IMR-90 (cell line): ENCODE measurements at places on chromosomes 11 and 22. TPM values are rescaled to one million over a fixed set of nuclear protein-coding genes. Genes with fewer than 3 reads are reported as not detected.

GRCh38 chr11:63505857-63506528 lies at the start of gene LGALS12:
LGALS12 (plus strand) TSS chr11:63506084; CDS start chr11:63506459, 375 bp downstream.
- DNase-seq = no peak
- H3K4me3 ChIP-seq = no peak within 1 kb of the TSS
- H3K4me1 ChIP-seq = no peaks in the 10 kb centered on the region
- H3K27ac ChIP-seq = no peak within 1 kb of the TSS

DNA sequence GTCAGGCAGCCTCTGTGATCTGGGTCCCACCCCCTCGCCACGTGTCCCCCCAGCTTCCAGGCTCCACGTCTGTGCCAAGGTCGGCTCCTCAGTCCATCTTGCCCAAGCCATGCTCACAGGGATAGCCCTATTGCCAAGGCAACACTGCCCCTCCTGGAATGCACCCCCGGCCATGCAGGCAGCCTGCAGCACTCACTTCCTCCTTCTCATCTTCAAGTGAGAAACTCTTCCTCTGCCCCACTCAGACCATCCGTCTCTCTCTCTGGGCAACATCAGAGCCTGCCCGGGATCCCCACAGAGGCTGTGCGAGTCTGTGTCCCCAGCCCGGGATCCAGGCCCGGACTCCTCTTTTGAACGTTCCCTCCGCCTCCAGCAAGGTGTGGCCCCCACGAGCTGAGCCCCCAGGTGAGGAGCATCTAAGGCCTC lies 852.3 kb downstream of the BRD1 start:
- no peak overlapping the region for H3K4me3 ChIP-seq
- no peak overlapping the region for H3K27ac ChIP-seq
- no peaks in the 10 kb centered on the region for H3K4me1 ChIP-seq
- DNase-seq = no peak
- no peaks in the 10 kb centered on the region for H3K36me3 ChIP-seq
- no peaks in the 10 kb centered on the region for H3K27me3 ChIP-seq

The MFRP gene
- total RNA-seq = not detected in 2 replicates

DNA sequence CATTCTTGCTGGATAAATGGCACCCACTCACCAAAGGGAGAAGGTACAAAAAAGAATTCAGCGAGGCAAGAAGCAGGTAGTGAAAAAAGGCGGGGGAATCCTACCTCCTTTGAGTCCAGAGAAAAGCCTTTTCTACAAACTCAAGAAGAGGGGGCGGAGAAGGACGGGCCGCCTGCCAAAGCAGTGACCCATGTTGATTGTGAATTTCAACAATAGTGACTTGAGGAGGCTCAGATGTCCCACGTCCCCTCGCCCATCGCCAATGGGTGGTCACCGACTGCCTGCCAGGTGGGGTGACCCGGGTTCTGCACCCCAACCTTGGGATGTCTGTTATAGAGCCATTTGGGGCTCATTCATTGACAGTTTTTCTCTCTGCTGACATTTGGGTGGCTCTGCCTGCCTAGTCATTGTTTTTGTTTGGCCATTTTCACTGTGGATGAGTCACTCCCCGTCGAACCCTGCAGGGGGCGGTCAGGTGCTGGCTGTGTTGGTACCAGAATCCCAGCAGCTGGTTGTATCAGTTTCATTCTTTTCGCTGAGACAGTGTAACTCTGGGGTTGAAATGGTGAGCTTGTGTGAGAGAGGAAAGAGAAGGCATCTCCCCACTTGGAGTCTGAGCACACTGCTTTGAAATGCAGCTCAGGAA lies 163.4 kb upstream of the NCAM1 start:
- H3K4me3 ChIP-seq = no peak overlapping the region
- H3K4me1 ChIP-seq = no peaks in the 10 kb centered on the region
- DNase-seq = no peak
- no peaks in the 10 kb centered on the region for H3K27me3 ChIP-seq
- H3K36me3 ChIP-seq = no peaks in the 10 kb centered on the region

DNA sequence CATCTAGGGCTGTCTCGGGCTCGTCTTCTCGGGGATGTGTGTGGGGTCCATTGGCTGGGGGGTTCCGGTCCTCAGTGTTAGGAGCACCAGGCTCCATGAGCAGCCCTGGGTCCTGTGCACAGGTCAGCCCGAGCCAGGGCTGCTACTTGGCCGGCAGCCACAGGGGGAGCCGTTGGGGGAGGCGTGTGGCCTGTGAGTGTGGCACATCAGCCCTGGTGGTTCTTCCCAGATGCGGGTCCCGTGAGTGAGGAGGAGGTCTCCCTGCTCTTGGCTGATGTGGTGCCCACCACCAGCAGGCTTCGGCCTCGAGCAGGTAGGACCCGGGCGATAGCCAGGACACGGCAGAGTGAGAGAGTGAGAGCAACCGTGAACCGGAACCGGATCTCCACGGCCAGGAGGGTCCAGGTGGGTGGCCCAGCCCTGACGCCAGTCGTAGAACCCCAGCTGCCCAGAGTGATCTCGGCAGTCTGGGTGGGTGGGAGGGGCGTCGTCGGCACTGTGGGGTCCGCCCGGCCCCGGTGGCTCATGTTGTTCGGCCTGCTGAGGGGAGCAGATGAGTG lies 18.5 kb downstream of the IRF7 start:
- no peak overlapping the region for H3K4me3 ChIP-seq
- H3K27me3 ChIP-seq = no peaks in the 10 kb centered on the region
- H3K4me1 ChIP-seq = no peaks in the 10 kb centered on the region
- no peak for DNase-seq
- H3K36me3 ChIP-seq = peaks cover 78% of the 10 kb centered on the region
- H3K27ac ChIP-seq = no peak overlapping the region

- no peak for DNase-seq
- no peak overlapping the region for H3K4me3 ChIP-seq
- H3K27me3 ChIP-seq = no peaks in the 10 kb centered on the region
- H3K4me1 ChIP-seq = peaks cover 22% of the 10 kb centered on the region
- no peak overlapping the region for H3K27ac ChIP-seq
- H3K36me3 ChIP-seq = no peaks in the 10 kb centered on the region
These were observed 22.6 kb downstream of the TENM4 start for GRCh38 chr11:79418241-79418640.

The PLCB3 gene
- total RNA-seq = 24.9 and 26.9 TPM in 2 replicates

DNA sequence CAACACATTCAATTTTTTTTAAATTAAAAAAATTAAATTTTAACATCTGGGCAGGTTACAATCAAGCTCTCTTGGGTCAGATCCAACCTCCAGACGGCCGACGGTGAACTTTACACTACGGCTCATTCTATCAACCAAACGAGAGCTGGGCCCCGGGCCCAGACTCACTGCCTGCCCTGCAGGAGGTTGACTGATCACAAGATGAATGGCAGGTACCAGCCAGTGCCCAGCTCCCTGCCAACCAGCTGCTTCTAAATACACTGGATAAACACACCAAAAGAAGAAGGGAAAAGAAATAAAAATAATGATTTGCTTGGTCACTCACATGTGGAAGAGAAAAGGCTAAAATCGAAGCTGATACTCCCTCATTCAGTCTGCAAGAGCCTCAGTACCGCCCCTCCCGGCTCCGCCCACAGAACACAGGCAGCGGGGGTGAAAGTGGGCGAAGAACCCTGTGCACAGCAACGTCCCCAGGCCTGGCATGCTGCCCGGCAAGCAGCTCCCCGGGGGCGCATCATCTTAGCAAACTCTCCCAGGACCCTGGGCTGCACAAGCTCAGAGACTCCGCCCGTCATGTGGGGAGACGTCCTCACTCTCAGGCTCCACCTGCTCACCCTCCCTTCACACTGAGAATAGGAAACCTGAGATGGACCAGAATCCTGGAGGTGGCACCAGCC lies 303.4 kb downstream of the SHANK2 start:
- H3K4me3 ChIP-seq = no peak overlapping the region
- no peak for DNase-seq
- H3K27ac ChIP-seq = no peak overlapping the region
- no peaks in the 10 kb centered on the region for H3K4me1 ChIP-seq
- H3K27me3 ChIP-seq = no peaks in the 10 kb centered on the region

The CD6 gene
- total RNA-seq = not detected in 2 replicates

- no peak for DNase-seq
- H3K4me1 ChIP-seq = no peaks in the 10 kb centered on the region
- H3K27me3 ChIP-seq = peaks cover 23% of the 10 kb centered on the region
- H3K27ac ChIP-seq = no peak overlapping the region
These were observed 19.9 kb upstream of the SYT13 start for GRCh38 chr11:45305874-45306623.

DNA sequence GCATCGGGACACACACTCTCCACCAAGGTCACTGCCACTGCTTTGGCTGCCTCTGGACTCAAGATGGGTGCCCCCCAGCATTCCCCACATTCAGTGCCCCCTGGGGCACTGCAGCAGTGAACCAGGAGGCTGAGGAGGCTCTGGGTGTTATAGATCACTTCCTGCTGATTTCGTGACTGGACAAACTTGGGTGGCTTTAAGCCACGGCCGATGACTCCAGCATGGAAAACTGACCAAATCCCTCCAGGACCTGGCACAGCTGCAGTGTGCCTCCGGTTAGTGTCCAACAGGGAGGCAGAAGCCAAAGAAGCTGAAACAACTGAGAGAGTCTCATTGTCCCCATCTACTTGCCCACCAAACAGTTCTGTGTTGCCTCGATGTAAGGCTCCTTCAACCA lies 1.2 kb upstream of the GANAB start:
- peaks cover 35% of the 10 kb centered on the region for H3K36me3 ChIP-seq
- H3K4me1 ChIP-seq = peaks cover 8% of the 10 kb centered on the region
- no peak overlapping the region for H3K4me3 ChIP-seq
- H3K27ac ChIP-seq = no peak overlapping the region

The CPT1B gene
- 0.36 and 0.56 TPM in 2 replicates for total RNA-seq

The APOL5 gene
- total RNA-seq = under 0.01 and 0.18 TPM in 2 replicates

DNA sequence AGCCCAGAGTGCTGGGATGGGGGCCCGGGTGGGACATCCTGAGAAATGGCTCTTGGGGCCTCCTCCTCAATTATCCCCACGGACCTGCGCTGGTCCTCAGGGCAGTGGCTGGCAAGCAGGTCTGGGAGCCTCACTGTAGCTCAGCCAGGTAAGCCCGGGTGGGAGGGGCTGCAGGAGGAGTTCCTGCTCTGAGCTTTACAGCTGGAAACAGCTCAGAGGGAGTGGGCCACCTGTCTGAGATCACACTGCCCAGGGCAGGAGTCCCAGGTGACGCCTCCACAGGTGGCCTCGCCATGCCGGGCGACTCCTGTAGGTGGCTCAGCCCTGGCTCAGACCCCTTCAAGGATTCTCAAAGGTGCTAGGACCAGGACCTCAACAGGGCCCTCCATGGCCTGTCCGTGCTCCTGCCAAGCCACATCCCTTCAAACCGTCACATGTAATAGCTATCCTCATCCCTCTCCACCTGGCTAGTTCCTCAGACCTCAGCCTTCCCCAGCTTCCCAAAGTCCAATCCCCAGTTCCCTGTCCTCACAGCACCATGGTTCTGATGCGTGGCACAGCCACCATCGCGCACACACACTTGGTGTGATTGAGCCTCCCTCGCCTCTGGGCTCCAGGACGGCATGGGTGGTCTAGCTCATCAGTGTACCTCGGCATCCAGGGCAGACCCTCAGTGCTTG lies 3.6 kb upstream of the TSSK2 start:
- H3K4me3 ChIP-seq = no peak overlapping the region
- peaks cover 4% of the 10 kb centered on the region for H3K4me1 ChIP-seq
- H3K27ac ChIP-seq = no peak overlapping the region
- no peak for DNase-seq
- H3K27me3 ChIP-seq = no peaks in the 10 kb centered on the region

- no peak for DNase-seq
- H3K4me3 ChIP-seq = no peak overlapping the region
- H3K27me3 ChIP-seq = peaks cover 52% of the 10 kb centered on the region
These were observed 66.9 kb downstream of the KCNQ1 start for GRCh38 chr11:2511421-2512369.

DNA sequence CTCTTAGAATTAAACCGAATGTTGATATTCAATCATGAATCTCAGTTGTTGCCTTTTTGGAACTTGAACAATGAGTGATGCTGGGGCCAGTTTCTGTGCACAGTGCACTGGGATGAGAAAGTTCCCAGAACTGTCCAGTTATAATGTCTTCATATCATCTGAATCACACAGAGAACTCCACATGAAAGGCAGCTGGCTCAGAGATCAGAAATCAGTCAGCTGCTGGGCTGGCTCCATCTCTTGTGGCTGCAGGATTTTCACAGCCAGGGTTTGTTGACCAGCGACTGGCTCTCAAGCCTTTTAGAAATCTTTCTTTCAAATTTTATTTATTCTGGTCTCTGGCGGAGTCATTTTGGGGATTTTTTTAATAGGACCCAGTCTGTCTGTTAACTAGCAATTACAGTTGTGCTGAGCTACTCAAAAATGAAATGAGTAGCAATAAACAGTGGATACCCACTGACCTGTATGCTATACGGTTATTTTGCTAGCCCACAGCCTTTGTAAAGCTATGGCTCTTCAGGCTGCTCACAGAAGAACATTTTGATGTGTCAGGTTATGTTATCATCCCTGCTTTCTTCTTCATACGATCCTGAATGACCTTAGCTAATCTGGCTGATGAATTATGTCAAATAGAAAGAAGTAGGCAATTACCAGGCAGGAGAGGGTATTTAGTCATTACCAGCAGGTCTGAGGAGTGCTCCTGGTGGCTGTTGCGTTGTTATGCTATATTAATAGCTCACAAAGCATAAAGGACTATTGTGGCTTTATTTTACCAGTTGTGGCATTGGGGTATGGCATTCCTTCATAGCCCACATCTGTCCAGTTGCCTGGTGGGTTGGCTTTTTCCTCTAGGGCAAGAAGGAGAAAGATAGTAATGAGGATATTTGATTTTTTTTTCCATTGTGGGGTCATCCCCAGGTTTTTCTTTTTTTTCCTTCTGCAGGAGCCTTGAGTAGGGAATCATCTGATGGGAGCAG lies 3.6 kb downstream of the FAT3 start:
- no peaks in the 10 kb centered on the region for H3K36me3 ChIP-seq
- H3K27me3 ChIP-seq = peaks cover 52% of the 10 kb centered on the region
- no peak overlapping the region for H3K4me3 ChIP-seq
- H3K4me1 ChIP-seq = peaks cover 1% of the 10 kb centered on the region; the same call in 1 of the 2 replicates
- no peak for DNase-seq

- no peak overlapping the region for H3K4me3 ChIP-seq
- no peak overlapping the region for H3K27ac ChIP-seq
- no peaks in the 10 kb centered on the region for H3K36me3 ChIP-seq
- no peak for DNase-seq
- H3K27me3 ChIP-seq = no peaks in the 10 kb centered on the region
- peaks cover 15% of the 10 kb centered on the region for H3K4me1 ChIP-seq
These were observed 205.4 kb downstream of the DBX1 start for GRCh38 chr11:19954899-19955298.
